ENCODE measurements at places on chromosomes 5 and 9.

GRCh38 chr9:111752455-111752854 is 42.3 kb downstream of the SHOC1 start:
- DNase-seq: no peak

GRCh38 chr9:72312386-72312987 is 52.5 kb downstream of the ZFAND5 start:
- no peak for DNase-seq

DNA sequence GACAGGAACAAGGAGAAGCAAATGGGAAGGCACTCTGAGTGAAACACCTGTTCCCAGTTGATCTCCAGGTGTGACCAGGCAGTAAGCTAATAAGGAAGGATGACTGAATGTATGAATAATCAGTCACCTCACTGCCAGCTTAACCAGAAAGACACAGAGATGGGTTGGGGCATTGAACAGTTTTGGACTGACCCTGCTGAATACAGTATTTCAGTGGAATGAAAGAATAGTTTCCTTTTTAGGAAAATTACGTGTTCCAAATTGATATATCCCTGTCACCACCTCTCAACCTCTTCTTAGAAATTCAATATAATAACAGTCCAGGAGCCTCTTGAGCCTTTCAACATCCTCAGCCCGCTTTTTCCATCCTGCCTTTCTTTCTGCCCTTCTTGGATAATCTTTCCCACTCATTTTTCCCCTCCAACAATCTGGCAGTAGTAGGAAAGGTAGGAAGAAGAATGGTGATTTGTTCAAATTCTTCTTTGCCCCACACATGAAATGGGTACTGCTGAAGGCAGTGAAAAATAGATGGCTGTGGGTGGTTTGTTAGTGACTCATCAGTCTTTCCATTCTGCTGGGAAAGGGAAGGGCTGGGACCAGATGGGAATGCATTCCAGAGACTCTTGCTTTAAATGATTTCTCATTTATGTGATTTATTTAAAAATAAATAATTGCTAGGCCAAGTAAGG is 117.9 kb downstream of the ZSWIM6 start:
- DNase-seq: no peak

GRCh38 chr9:87276327-87276841 is 221.3 kb upstream of the DAPK1 start:
- no peak for DNase-seq

DNA sequence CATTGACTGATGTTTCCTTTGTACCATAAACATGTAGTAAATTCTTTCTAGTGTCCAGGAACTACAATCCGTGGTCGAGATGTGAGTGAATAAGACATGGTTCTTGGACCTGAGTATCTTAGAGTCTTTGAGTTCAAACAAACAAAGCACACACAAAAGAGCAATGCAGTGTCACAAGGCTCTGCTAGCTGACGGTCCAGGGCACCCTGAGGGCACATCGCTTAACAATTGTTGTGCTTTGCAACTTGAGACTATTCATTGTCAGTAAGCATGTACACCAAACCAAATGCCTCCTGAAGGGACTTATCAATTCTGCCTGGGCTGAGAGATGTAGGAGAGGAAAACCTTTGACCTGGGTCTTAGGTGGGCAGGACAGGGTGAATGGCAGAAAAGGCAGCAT is 84.8 kb downstream of the CAMK4 start:
- DNase-seq: no peak

GRCh38 chr5:14244721-14245120 is 101.6 kb downstream of the TRIO start:
- no peak for DNase-seq
